ENCODE measurements at places on chromosomes 5 and 9.

DNA sequence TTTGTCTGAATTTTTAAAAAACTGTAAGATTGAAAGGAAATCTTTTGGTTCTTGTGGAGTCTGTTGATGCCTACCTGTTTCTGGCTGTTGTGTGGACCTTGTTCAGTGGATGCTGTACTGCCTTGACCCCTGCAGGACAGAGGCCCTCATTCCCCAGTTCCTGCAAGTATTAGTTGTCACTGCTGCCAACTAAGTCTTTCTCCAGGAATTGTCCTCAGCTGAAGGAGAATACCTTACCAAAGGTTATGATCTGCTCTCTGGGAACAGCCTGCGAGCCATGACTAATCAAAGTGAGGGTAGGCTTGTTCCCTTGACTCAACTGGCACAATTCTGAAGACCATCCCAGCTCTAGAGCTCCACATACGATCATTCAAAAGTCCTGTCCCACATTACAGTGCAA lies 145.3 kb upstream of the FST start:
- DNase-seq, result no peak

DNA sequence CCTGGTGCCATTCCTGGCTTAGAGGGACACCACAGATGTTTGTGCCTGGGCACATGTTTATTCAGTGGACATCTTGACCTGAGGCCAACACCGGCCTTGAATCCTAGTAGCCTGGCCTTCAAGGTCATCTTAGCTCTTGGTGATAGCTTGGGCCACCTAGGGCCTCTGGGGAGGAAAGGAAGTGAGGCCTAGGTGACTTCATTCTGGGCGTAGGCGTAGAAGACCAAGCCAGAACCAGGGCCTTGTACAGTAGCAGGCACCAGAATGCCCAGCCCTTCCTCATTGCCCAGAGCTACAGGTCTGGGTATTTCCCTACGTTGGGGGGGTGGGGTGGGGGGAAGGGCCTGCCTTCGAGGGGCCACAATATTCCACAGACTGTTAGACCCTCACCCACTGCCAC lies 33.8 kb downstream of the WNK2 start:
- DNase-seq, result no peak

DNA sequence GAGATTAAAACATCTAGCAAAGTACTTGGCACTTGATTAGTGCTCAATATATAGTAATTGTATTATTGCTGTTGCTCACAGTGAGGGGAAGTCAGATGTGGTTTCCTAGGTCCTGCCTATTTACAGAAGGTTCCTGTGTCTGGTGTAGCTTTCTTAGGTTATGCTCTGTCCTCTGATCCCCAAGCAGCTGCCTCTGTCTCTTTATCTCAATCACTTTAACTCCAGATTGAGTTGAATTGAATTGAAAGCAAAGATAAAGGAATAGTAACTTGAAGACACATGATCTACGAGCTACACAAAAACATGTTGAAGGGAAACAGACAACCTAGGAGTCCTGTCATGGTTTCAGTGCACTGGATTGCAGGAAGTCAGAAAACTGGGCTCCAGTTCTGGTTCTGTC lies 113.9 kb upstream of the ADAMTSL1 start:
- DNase-seq, result no peak

- DNase-seq, result no peak
These were observed 285.4 kb downstream of the TLE4 start for GRCh38 chr9:79857188-79857587.

- no peak for DNase-seq
These were observed 2.4 kb downstream of the EHMT1 start for GRCh38 chr9:137621131-137621757.

DNA sequence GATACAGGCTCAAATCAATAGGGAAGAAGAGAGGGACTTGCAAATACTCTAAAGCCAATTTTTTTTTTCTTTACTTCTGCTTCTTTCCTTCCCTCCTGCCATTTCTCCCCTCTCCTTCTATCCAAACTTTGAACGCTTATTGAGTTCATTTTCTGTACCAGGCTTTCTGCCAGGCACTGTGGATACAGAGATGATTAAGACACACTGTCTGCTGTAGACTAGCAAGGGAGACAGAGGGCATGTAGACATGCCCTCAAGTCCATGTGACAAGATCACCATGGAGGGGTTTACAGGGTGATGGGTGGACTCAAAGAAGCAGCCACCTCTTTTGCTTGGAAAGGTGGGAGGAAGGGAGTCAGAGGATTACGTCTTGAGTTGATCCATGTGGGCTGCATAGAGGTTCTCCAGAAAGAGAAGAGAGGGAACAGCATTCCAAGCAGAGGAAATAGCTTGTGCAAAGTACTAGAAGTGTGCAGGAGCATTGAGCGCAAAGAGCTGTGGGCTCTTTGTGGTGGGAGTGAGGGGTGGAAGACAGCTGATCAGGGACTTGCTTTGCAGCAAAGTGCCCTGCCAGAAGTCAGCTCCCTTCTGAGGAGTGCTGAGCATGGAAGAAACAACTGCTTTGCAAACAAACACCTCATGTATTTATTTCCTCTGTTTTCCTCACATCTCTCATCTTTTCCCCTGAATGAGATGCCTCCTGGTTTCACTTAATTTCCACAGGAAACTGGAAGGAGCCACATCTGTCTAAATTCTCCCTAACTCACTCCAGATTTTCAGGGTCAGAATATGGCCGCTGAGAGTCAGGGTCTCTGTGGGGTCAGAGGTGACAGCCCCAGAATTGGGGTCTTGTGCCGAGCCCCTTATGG lies 64.4 kb upstream of the COL15A1 start:
- DNase-seq, result no peak

DNA sequence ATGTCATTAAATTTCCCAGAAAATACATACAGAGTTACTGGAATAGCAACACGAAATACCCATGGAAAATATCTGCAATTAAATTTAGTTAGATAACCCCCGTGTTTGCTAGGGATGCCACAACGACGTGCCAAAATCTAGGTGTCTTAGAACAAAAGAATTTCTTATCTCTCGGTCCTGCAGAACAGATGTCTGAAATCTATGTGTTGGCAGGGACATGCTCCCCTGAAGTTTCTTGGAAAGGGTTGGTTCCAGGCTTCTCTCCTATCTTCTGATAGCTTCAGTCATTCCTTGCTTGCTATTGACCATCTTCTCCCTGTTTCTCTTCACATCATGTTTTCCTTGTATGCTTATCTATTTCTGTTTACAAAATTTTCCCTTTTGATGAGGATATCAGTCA lies 1067.0 kb downstream of the CDH18 start:
- DNase-seq, result no peak
